ENCODE measurements at places on chromosomes 2 and 18. TPM values are rescaled to one million over a fixed set of nuclear protein-coding genes. Genes with fewer than 3 reads are reported as not detected.

- H3K27ac ChIP-seq: no peak overlapping the region
- peaks cover 6% of the 10 kb centered on the region for H3K4me1 ChIP-seq
- H3K4me3 ChIP-seq: no peak overlapping the region
- no peak for DNase-seq
- H3K36me3 ChIP-seq: no peaks in the 10 kb centered on the region
These were observed 190.5 kb upstream of the TWIST2 start for GRCh38 chr2:238657132-238658053.

DNA sequence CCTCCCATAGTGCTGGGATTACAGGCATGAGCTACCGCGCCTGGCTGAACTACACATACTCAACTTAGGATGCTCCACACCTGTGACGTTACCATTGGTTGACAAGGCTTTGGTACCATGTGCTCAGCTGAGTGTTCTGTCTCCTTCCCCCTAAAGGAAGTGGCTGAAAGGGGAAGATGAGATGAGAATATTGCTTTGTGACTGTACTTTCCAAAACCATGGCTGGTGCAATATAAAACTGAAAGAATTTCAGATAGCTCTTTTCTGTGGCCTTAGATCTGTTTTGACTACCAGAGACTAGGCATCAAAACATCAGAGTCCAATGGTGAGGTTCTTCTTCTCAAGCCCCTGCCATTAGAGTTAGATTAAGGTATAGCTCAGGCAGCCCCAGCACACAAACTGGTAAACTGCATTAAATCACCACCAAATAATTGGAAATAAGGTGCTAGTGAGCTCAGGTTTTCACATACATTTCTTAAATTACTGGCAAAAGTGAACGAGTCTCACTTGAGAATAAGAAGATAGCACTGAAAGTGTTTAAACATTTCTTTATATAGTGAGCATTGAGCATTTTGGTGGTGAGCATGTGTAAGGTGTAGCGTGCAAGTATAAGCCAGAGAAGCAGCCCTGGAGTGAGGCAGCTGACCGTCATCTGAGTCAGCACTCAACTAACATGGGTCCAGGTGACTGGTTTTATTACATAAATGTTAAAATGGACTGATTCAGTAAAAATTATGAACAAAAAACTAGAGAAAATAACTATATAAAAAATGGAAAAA is 113.5 kb upstream of the FZD5 start:
- H3K27me3 ChIP-seq: no peaks in the 10 kb centered on the region
- H3K4me3 ChIP-seq: no peak overlapping the region
- no peak overlapping the region for H3K27ac ChIP-seq

DNA sequence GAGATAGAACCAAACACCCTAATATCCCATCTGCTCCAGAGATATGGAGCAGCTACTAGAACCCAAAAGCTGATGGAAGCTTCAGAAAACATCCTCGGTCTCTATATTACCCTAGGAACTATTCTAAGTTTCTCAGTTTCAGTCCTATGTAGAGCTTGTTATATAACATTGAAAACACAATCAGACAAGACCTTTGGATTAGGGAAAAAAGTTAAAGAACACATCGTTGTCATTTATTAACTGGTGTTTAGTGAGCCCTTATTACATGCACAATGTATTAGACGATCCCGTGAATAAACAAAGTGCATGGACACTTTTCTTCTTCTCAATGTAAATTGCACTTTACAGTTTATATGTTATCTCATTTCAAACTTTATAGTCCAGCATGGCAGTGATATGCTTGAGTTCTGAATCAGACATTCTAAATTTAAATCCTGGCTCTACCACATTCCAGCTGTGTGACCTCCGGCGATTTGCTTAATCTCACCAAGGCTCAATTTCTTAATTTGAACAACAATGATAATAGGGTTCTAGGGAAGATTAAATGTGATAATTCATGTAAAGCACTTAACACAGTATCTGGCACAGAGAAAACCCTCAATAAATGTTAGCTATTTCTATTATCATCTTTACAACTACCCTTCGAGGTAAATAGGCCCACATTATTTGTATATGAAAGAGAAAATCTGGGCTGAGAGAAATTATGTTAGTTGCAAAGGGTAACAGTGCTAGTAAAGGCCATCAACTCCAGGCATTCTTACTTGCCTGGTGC is 83.6 kb upstream of the PIK3C3 start:
- no peaks in the 10 kb centered on the region for H3K36me3 ChIP-seq
- no peak overlapping the region for H3K4me3 ChIP-seq
- H3K27ac ChIP-seq: no peak overlapping the region
- H3K4me1 ChIP-seq: no peaks in the 10 kb centered on the region
- no peaks in the 10 kb centered on the region for H3K27me3 ChIP-seq

GRCh38 chr2:196242131-196242620 is 70.8 kb upstream of the STK17B start:
- no peaks in the 10 kb centered on the region for H3K27me3 ChIP-seq
- no peak overlapping the region for H3K27ac ChIP-seq
- no peaks in the 10 kb centered on the region for H3K36me3 ChIP-seq
- no peak overlapping the region for H3K4me3 ChIP-seq
- no peaks in the 10 kb centered on the region for H3K4me1 ChIP-seq

DNA sequence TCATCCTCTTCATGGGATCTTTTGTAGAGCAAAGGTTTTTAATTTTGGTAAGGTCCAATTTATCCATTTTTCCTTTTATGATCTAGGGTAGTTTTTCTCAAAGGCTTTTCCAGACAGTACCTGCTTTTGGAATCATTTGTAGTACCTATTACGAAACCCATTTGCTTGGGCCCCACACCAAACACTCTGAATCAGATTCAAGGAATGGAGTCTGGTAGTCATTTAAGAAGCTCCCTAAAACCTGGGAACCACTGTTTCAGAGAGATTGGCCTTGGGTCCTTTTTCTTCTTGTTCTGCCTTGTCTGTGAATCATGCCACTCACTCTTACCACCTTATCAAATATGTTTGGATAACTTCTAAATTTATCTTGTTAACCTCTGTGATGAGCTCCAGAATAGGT is 40.3 kb downstream of the OSBPL6 start:
- H3K36me3 ChIP-seq: no peaks in the 10 kb centered on the region
- H3K27me3 ChIP-seq: no peaks in the 10 kb centered on the region

- peaks cover 38% of the 10 kb centered on the region for H3K27me3 ChIP-seq
- peaks cover 9% of the 10 kb centered on the region for H3K4me1 ChIP-seq
- no peak overlapping the region for H3K27ac ChIP-seq
- DNase-seq: no peak
- no peaks in the 10 kb centered on the region for H3K36me3 ChIP-seq
These were observed 1.5 kb downstream of the SFXN5 start for GRCh38 chr2:73069855-73070642.

- DNase-seq: no peak
- H3K27me3 ChIP-seq: no peaks in the 10 kb centered on the region
- no peaks in the 10 kb centered on the region for H3K4me1 ChIP-seq
- no peak overlapping the region for H3K4me3 ChIP-seq
- H3K27ac ChIP-seq: no peak overlapping the region
- H3K36me3 ChIP-seq: no peaks in the 10 kb centered on the region
These were observed 90.5 kb downstream of the MYO5B start for GRCh38 chr18:50104421-50104820.

GRCh38 chr2:108348816-108349570 is 28.8 kb upstream of the SULT1C4 start:
- H3K4me3 ChIP-seq: no peak overlapping the region
- H3K27me3 ChIP-seq: no peaks in the 10 kb centered on the region
- no peak for DNase-seq
- H3K4me1 ChIP-seq: peaks cover 2% of the 10 kb centered on the region
- H3K36me3 ChIP-seq: no peaks in the 10 kb centered on the region

DNA sequence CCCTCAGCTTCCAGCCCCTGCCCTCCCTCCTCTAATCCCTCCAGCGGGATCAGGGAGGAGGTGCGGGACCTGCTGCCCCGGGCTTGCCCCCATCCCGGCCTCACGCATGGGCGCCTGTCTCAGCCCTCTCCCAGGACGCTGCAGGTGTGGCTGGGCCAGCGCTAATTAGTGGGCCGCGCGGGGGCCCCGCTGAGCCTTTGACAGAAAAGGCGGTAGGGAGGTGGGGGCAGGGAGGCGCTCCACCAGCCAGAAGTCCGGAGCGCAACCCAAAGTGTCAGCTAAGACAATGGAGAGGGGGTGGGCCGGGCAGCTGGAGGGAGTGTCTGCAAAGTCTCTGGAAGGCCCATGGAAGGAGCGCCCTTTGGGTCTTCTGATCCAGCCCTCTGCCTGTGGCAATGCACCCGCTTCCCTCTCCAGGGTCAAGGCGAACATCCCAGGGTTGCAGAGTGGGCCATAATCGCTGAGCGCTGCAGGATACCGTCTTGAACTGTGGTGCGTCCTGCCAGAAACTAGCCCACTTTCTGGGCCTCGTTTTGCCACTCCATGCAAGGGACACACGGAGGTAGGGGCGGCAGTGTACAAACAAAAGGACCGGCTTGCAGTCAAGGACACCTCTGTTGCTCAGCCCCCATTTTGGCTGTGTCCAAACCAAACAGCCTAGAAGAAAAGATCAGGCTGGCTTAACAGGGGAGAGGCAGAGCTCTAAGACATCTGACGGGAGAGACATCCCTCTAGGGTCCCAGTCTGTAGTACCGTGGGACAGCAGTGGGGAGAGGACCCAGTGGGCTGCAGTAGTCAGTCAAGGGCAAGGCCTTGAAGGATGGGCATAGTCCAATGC is 3.5 kb downstream of the ATP6V1B1 start:
- H3K27me3 ChIP-seq: peaks cover 42% of the 10 kb centered on the region
- peaks cover 77% of the 10 kb centered on the region for H3K4me1 ChIP-seq
- H3K4me3 ChIP-seq: peak overlapping the region; percentile 30
- H3K27ac ChIP-seq: no peak overlapping the region
- peak; percentile 86 for DNase-seq

DNA sequence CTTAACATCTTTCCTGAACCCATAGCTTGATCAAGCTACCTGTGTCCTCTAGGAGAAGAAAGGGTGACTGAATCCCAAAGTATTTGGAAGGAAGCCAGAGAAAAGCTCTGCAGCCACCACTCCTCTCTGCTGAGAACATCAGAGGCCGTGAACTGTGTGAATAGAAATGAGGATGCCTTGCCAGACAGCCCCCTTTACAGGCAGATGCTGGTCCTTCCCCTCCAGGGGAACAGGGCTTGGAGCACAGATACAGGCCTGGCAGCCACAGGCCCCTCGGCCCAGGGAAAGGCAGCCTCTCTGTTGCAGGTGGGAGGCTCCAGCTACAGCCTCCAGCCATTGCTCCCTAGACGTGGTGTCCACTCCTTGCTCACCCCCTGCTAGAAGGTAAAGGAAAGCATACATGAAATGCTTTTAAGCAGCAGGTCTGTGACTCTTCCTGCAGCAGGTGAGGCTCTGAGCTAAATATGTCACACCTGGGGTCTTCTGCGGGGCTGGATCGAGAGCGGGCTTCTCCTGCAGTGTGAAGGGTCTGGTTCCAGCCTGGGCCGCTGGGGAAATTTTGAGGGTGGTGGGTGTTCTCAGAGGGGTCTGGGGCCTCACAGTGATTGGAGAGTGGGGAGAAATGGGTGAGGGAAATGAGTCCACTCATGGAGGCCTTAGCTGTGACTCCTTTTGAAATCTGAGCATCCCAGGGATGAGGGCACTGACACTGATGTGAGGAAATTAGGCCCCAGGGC is 234.0 kb downstream of the KLHL29 start:
- no peaks in the 10 kb centered on the region for H3K36me3 ChIP-seq
- H3K4me3 ChIP-seq: no peak overlapping the region
- no peaks in the 10 kb centered on the region for H3K27me3 ChIP-seq

GRCh38 chr18:57920036-57920435 is 116.9 kb upstream of the ATP8B1 start:
- no peak overlapping the region for H3K27ac ChIP-seq
- H3K4me1 ChIP-seq: peaks cover 8% of the 10 kb centered on the region
- H3K27me3 ChIP-seq: no peaks in the 10 kb centered on the region

- no peak overlapping the region for H3K4me3 ChIP-seq
- no peaks in the 10 kb centered on the region for H3K36me3 ChIP-seq
- no peaks in the 10 kb centered on the region for H3K27me3 ChIP-seq
- H3K27ac ChIP-seq: no peak overlapping the region
- DNase-seq: no peak
These were observed 490.7 kb downstream of the NUP35 start for GRCh38 chr2:183614799-183615435.

GRCh38 chr18:67476585-67476984 is 39.9 kb downstream of the DSEL start:
- H3K36me3 ChIP-seq: no peaks in the 10 kb centered on the region
- no peaks in the 10 kb centered on the region for H3K27me3 ChIP-seq
- no peak overlapping the region for H3K4me3 ChIP-seq
- H3K4me1 ChIP-seq: no peaks in the 10 kb centered on the region
- no peak overlapping the region for H3K27ac ChIP-seq

- H3K4me1 ChIP-seq: no peaks in the 10 kb centered on the region
- no peak overlapping the region for H3K27ac ChIP-seq
- no peak for DNase-seq
- H3K27me3 ChIP-seq: no peaks in the 10 kb centered on the region
These were observed 62.4 kb downstream of the INPP5D start for GRCh38 chr2:233122541-233122940.

DNA sequence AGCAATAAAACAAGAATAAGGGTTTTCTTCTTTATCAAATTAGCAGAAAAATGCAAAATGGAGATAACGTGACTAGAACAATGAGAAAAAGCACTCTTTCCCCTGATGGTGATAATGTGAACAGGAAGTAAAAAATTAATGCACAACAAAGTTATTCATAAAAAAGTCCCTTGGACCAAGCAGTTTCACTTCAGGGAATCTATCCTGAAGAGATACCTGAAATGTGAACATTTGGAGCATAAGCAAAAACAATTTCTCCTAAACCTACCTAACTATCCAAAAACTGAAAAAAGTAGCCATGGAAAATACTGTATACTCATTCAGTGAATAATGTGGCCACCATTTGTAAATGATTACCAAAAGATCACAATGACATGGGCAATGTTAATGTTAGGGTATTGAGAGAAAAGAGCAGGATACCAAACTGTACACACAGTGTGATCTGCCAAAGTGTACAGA is 48.7 kb downstream of the TRIP12 start:
- no peak for DNase-seq
- no peak overlapping the region for H3K4me3 ChIP-seq
- no peaks in the 10 kb centered on the region for H3K36me3 ChIP-seq
- H3K27ac ChIP-seq: no peak overlapping the region

DNA sequence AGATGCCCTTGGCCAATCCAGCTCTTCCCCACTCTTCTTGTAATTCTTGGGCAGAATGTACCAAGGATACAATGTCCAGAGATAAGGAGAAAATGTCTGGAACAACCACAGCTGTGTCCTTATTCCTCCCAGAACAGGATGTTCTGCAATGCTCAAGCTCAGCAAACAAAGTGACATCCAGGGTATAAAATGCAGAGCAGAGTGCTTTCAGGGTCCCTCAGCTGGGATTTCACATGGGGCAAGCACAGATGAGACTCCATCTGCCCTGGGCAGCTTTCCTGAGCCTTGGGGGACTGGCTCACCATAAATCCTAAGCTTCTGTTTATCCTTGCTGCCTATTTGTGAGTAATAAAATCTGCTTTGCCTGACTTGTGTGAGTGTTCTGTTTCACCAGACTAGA is 127.4 kb downstream of the VAPA start:
- no peak overlapping the region for H3K27ac ChIP-seq
- no peaks in the 10 kb centered on the region for H3K4me1 ChIP-seq
- no peak overlapping the region for H3K4me3 ChIP-seq
- H3K36me3 ChIP-seq: no peaks in the 10 kb centered on the region

GRCh38 chr2:218783688-218784087 is 1.7 kb downstream of the CYP27A1 start:
- no peak for DNase-seq
- H3K4me3 ChIP-seq: no peak overlapping the region
- H3K36me3 ChIP-seq: no peaks in the 10 kb centered on the region
- H3K27me3 ChIP-seq: peaks cover 65% of the 10 kb centered on the region
- peaks cover 16% of the 10 kb centered on the region for H3K4me1 ChIP-seq

- no peaks in the 10 kb centered on the region for H3K27me3 ChIP-seq
- no peaks in the 10 kb centered on the region for H3K36me3 ChIP-seq
- no peak overlapping the region for H3K4me3 ChIP-seq
- H3K27ac ChIP-seq: no peak overlapping the region
These were observed 117.4 kb upstream of the CWC22 start for GRCh38 chr2:180124273-180125139.

Gene CNDP1
- total RNA-seq: not detected

Gene TCF7L1
- total RNA-seq: 1.0 TPM

Gene ARHGAP15
- 5.9 TPM for total RNA-seq

Gene CD8B2
- not detected for total RNA-seq

Gene GPR35
- 0.74 TPM for total RNA-seq
